ENCODE measurements at places on chromosomes 3 and 15.

DNA sequence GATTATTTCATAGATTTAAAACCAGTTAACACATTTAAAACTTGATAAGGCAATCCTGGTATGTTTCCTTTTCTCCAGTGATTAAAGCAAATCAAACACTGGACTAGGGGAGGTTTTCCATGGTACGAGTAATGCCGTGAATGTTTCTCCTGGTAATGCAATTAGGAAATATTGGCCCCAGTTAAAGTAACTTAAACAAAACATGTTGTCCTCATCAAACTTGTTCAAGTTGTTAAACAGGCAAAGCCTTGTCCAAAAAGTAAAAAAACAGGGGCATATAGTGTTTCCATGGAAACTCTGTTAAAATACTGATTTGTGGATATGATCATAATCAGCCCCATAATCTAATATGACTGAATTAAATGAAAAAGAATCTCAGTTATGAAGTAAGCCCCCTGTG is 13.1 kb upstream of the LRTM1 start:
- DNase-seq: no peak

DNA sequence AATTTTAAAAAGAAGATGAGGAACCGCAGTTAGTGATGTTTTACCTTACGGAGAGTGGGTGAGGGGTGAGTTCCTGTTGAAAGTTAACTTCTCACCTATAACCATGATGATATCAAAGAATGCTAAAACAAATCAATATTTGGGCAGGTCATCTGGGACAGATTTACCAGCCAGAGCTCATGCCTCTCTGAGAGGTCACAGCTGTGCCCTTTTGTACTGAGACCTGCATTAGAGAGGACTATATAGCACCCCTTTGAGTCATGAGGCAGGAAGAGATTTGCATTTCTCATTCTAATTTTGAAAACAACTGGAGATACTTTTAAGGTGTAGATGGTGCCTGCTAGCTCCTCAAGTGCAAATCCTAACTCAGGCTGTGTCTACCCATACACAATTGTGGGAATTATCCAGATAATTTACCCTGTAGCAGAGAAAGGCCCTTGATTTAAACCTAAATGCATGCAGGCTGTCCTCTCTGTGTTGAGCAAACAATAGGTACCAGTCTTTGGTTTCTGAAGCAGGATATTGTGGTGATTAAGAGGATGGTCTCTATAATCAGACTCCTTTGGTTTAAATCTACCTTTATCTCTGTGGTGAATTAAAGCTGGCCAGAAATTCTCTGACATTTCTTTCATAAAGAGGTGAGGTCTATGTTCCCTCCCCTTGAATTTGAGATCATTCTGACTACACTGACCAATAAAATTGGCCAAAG is 5.8 kb upstream of the TM4SF4 start:
- DNase-seq: no peak

GRCh38 chr15:74376226-74376625 is 8.8 kb upstream of the CYP11A1 start:
- no peak for DNase-seq

DNA sequence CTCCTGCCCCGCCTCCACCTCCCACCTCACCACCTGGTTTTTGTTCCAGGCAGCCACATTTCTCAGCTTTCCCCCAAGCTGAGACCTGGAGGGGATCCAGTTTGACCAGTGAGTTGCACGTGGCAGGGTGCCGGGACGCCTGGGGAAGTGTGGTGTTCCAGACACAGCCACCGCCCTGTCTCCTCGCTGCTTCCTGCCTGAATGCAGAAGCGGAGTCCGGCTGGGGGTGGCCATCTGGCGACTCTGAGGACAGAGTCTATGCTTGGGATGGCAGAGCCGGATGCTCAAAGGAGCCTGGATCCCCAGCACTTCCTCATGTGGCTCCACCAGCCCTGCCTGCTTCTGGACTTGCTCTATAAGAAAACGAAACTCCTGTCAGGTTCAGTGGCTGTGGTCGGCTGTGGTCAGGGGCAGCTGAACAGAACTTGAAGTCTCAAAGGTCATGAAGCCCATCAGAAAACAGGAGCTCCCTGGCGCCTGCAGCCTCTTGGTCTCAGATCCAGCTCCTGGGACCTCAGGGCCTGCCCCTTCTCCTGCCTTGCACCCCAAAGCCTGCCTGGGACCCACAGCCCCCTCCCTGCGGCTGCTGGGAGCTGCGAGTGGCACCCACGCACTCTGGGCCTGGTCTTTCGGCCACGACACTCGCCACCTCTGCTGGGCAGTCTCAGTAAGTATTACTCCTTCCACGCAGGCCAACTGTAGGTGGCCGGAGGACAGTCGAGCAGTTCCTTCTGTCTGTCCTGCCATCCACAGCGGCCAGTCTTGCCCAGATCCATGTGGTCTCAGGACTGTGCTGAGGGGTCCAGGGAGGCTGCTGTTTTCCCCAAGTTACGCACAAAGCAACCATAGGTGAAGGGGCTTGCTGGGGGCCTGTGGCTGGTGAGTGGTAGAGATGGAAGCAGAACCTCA is 112.8 kb upstream of the MEF2A start:
- no peak for DNase-seq

DNA sequence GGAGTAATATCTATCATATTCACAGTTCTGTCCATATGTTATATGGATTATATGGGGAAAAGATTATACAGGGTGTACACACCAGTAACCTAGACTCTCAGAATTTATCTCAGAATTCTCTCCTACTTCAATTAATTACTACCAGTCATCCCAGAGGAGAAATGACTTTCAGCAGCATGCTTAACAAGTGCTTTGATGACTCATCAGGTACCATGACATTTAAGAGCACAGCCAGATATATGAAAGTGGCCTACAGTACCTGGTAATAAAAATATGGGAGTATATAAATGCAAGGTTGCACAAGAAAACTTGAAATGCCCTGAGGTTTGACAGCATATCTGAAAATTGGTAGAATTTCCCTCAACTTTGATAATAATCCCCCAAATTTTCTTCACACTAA is 1273.0 kb downstream of the OTOL1 start:
- DNase-seq: no peak

DNA sequence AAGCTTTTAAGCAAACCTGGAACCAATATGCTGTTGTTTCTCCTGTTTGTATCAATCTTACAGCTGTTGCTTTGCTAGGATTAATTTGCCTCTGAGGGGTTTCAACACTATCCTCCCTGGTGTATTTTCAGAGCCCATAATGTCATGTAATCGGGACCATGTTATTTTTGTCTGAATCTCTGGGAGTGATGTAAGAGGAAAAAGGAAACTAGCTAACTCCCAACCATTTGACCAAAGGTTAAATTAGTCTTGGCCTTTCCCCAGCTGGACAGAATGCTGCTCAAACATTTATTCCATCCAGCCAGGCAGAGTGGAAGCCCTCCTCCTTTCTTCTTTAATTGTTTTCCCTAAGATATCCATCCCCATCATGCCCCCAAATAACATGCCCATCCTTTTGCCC is 142.2 kb downstream of the ALDH1A2 start:
- DNase-seq: no peak

- no peak for DNase-seq
Observed at GRCh38 chr3:79310016-79310415, 457.8 kb downstream of the ROBO1 start.

GRCh38 chr3:127794972-127795371 is 27.3 kb downstream of the MGLL start:
- no peak for DNase-seq

GRCh38 chr15:36232491-36232890 is 346.9 kb upstream of the CDIN1 start:
- no peak for DNase-seq

- DNase-seq: no peak
Observed at GRCh38 chr3:118766306-118766669, 268.4 kb downstream of the IGSF11 start.

DNA sequence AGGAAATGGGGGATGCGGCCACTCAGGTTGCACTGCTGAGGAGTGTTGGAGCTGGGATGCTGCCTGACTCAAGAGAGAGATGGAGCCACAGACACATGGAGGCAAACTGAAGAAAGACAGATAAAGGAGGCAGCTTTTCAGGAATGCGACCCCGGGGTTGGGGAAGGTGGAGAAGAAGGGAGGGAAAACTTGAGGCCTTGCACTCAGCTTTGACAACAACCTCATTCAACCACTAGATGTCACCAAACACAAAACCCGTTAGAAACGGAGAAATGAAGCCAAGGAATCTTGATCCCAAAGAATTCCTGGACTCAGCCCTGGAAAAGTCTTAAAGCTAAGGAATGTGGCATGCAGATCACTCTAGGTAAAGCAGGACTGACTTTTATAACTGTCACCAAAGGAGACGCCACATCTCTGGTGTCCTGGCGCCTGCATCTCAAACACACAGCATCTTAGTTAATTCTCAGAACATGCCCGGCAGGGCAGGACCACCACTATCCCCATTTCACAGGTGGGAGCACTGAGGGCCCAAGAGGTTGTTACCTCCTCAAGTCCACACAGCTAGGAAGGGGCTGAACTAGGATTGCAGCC is 59.6 kb upstream of the LMCD1 start:
- no peak for DNase-seq

DNA sequence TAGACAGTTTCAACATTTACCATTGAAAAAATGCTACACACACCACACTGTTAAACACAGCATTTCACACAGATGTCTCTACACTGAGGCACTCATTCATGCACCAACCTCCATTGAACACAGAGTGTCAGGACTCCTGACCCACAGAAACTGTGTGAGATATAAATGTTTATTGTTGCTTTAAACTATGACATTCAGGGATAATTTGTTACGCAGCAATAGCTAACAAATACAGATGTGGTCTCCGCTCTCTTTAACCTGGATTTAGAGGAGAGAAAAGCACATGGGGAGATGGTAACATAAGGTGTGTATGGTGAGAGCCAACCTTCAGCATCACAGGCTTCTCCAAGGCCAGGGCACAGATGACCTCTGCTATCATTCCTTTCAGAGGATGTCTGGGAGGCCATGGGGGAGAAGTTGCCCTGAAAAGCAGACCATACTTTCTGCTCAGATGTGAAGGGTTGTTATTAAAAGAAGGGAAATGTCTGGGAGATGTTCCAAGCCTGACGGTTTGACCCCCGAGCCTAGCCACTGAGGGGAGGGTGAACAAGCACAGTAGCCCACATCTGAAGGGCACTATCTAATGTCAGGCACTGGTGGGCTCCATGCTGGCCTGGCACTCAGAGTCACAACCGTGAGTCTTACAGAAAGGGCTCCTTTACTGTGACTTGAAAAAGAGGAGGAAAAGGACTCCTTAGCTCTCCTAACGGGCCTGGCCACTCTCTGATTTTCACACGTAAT is 284.5 kb upstream of the TLE3 start:
- DNase-seq: no peak

GRCh38 chr3:142259359-142259758 is 34.0 kb upstream of the GK5 start:
- no peak for DNase-seq

DNA sequence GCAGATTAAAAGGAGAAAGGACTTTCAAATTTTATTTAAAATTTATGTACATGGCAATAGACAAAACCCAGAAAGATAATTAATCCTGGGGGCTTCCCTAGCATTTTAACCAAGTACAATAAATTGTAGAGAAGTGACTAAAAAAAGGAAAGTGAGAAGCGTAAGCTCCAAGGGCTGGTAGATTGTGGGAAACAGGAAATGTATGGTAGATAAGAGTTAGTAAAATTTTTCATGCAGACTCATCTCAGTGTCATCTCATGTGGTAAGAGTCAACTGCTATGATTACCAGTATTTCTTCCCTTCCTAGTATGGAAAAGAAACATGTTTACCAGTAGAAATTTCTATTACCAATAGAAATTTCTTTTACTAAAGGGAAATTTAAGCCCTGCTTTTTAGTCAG is 464.3 kb upstream of the AGTR1 start:
- no peak for DNase-seq

DNA sequence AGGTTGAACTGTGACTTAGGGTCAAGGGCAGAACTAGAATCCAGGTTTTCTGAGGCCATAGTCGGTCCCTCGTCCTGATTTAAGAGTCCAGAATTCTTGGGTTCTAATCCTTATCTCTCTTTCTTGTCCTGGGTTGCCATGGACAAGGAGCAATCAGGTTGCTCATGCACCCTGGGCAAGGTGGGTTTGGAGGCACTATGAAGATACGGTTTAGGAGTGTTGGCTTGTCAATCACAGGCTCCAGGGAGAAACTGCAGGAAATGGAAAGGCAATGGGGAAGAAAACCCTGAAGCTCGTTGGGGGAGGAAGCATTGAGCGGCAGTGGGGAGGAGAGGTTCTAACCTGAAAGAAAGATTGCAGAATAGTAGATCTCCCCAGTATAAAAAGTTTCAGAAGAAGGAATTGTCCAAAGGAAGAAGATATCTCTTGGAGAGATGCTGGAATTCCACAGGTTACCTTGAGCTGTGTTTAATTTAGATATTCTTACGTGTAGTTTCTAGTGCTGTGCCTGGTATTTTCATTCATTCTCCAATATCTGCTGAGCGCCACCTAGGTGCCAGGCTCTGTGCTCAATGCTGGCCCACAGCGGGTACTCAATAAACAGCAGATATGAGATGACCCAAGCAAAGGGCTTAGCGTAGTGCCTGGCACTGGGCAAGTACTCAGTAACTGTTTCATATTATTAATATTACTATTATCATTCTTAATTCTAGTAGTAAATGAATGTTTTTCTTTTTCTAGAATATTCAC is 2.0 kb downstream of the ACAN start:
- no peak for DNase-seq

- no peak for DNase-seq
Observed at GRCh38 chr3:42024591-42025351, 62.9 kb upstream of the ULK4 start.

GRCh38 chr3:33513262-33513863 is 73.2 kb upstream of the UBP1 start:
- no peak for DNase-seq

DNA sequence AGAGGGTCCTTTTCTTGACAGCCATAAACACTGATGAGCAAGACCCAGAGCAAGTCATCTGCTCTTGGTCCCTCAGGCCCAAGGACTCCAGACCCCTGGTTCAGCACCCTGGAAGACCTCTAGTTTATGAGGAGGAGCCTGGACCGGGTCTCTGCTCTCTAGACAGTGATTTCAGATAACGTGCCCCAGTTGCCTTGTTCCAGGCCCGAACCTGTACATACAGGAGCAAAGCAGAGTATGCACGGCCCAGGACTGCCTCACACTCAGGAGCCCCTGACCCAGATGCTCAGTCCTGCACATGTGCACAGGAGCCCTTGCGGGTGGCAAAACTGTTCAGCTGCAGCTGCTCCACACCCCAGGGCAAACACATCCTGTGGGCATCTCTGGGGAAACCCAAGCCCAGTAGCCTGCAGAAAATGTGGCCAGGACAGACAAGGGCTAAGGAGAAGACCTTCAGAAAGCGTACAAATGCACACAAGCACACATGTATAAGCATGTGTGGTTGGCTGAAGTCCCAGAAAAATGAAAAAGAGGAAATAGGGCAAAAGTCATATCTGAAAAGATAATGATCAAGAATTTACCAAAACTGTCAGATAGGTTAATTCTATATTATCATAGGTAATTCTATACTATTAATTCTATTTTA is 59.9 kb upstream of the CORO2B start:
- DNase-seq: no peak

- DNase-seq: no peak
Observed at GRCh38 chr3:104032283-104032682, 1334.4 kb upstream of the ALCAM start.

GRCh38 chr15:51203797-51204196 is 109.1 kb upstream of the TNFAIP8L3 start:
- no peak for DNase-seq

- no peak for DNase-seq
Observed at GRCh38 chr3:55270976-55271375, 216.1 kb downstream of the WNT5A start.

GRCh38 chr15:69508659-69509058 is 56.0 kb downstream of the RPLP1 start:
- no peak for DNase-seq

GRCh38 chr3:66376568-66376967 is 124.3 kb downstream of the LRIG1 start:
- no peak for DNase-seq
